NCI-H526 (cell line): ENCODE measurements at places on chromosomes 6 and 20.

GRCh38 chr20:59772373-59772705, 161.1 kb downstream of the SYCP2 start:
- DNase-seq, result no peak

DNA sequence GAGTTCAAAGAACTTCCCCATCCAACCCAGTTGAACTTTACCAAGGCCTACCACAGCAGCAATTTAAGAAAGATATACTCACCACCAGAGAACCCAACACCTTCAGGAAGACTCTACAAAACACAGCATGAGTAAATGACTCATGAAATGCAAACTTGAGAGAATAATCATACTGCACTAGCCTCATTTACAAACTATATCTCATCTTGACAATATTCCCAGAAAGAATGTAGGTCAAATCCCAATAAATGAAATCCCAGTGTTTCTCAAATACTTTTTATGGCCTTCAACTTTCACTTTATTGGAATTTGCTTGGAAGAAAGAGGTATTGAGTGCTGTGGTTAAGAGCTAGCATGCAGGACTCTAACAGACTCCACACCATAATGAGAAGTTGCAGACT, 60.0 kb downstream of the FYN start:
- no peak for DNase-seq

DNA sequence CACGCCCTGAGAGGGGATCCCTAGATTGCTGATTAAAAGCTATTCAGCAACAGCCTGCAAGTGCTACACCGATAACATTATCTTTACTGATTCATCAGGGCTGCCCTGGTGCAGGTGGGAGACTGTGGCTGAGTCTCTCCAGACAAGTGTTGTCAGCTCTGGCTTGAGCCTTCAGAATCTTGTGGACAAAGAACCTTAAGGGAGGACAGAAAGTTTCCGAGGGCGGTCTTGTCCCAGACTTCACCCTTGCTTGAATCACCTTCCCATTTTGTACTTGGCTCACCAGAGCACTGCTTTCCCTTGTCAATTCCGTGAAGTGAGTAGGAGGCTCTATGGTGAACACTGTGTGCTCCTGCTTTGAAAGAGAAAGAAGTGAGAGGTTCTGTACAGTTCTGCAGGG, 88.6 kb upstream of the PCSK2 start:
- no peak for DNase-seq

DNA sequence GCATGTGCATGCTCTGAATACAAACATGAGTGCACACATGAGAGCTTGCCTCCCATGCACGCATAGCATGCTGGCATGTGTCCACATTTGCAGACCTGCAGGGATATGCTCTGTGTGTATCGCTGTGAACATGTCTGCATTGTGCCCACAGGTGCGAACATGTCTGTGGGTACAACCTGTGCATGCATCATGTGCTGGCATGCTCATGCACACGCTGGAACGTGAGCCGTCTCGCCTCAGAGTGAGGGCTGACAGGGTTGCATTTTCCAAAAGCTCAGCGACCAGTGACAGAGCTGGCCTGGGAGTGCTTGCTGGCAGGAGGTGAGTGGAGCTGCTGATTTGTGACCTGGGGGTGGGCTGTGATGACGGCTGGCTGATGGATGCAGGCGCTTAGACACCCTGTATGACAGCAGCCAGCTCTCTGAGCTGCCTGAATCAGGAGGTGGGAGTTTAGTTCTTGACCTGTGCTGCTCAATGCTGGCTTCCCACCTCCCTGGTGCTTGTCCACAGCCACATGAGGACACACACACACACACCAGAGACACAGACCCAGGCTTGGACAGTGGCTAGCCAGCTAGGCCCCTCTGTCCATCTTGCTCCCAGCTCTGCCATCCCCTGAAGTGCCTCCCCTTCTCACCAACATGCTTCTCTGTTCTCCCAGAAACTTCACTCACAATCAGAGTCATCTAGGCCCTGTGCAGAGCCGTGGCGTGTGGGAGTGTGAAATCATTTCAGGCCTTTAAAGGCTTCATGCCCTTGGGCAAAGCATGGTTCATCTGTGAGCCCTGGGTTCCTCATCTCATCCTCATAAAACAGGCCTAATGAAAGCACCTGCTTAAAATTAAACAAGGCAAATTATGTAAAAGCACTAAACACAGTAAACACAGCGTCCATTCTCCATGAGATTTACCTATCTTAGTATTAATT, 51.4 kb downstream of the CD40 start:
- DNase-seq, result peak; percentile 87

DNA sequence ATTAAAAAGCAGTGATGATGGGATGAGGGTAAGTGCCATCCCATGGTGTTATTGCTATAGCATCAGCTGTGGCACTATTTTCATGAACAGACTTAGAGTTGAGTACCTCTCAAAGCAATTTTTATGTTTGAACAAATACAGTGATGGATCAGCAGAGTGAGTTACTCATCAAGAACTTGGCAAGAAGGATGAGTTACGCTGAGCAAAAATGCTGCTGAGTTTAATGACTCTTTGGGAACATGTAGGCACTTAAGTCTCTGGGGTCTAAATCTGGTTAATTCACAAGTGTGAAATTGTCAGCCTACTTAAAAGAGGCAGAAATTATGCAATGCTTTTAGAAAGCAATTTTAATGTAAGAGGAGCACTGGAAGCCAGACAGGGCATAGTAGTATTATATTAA, 78.5 kb upstream of the AHI1 start:
- no peak for DNase-seq

GRCh38 chr6:53342217-53342616, 6.5 kb downstream of the ELOVL5 start:
- DNase-seq, result no peak

- no peak for DNase-seq
These were observed 400.0 kb upstream of the HTR1E start for GRCh38 chr6:86537292-86537861.

DNA sequence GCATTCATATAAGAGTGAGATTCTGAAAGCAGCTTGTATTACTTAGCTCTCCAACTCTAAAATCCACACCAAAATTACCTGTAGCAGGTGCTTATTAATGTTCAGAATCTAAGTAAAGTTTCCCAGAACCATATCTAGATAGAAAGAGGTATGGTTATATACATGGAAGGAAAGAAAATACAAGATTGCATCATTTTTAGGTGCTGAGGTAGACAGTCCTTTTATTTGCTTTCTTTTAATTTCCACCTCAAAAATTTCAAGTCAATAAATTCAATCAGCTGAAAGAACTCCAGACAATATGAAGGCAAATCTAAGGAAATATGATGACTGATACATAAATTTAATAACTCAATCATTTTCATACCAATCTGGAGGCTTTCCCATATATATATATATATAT, 521.9 kb downstream of the PKHD1 start:
- DNase-seq, result no peak

DNA sequence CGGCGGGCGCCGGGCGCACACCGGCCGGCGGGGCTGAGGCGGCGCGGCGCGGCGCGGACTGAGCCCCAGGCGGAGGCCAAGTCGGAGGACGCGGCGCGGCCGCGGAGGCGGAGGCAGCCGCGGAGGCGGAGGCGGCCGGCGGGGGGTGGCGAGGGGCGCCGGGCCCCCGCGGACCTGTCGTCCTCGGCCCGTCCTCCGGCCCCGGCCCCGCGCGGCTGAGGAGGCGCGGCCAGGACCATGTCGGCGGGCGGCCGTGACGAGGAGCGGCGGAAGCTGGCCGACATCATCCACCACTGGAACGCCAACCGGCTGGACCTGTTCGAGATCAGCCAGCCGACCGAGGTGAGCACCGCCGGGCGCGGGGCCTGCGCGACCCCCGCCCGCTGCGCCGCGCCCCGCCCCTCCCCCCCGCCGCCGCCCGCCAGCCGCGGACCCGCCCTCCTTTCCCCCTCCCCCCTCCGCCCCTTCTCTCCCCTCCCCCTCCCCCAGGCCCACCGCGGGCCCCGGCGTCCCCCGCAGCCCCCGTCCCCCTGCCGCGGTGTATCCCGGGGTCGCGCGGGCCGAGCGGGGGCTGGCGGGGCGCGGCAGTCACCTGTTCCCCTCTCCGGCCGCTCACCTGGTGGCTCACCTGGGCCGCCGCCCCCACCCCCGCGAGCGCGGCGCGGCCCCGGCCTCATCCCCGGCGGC, at the start of gene AFDN:
TSS of gene AFDN (plus strand) at position 16 of the 687 bp plus-strand sequence. CDS start at position 238, 222 bp downstream.
- peak; percentile 82 for DNase-seq

GRCh38 chr20:23326774-23327173, 23.8 kb upstream of the NXT1 start:
- DNase-seq, result no peak

DNA sequence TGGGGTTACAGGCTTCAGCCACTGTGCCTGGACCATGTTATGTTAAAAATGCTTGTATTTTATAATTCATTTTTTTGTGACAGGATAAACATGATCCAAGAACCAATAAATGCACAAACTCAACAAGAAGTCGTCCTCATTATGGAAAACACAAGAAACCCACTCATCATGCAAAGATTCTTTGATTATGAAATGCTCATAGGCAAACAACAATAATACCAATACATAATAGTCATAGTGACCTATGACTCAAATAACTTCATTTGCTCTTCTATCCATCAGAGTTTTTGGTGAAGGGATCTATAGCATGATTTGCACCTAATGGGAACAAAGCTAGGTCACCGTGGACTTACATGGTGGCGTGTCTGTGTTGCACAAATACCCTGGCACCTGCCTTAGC, 217.1 kb upstream of the THEMIS start:
- no peak for DNase-seq

DNA sequence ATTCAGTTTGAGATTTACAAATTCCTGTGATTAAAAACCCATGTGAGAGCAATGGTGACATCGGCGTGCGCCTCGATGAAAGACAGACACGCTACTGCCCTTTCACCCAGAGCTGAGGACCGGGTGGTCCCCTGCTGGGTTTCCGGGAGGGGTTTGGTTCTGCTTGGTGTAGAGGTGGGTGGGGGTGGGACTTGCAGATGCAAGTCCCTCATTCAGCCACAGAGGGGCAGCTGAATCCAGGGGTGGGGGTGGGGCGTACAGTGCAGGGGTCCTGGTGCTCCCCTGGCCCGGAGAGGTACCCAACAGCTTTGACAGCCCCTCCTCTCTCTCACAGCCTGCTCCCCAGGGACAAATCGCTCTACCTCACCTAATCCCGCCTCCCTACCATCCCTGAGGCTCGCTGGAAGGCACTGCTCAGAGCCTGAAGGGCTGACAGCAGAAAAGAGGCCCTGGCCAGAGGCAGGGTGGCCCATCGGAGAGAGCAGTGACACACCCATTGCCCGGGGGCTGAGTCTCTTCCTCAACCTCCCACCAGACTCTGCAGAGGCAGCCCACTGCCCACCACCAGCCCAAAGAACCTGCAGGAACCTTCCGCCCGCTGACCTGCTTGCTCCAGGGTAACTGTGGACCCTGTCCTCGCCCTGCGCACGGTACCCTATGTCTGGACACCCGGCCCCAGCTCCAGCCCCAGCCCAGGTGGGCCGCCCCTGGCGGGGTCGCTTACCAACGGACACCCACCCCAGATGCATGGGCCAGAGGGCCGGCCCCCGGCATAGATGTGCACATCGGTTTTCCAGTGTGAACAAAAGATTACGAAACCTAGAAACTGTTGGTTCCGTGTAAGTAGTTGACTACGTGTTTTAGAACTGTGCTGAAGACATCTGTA, 118.4 kb downstream of the JPH2 start:
- no peak for DNase-seq

DNA sequence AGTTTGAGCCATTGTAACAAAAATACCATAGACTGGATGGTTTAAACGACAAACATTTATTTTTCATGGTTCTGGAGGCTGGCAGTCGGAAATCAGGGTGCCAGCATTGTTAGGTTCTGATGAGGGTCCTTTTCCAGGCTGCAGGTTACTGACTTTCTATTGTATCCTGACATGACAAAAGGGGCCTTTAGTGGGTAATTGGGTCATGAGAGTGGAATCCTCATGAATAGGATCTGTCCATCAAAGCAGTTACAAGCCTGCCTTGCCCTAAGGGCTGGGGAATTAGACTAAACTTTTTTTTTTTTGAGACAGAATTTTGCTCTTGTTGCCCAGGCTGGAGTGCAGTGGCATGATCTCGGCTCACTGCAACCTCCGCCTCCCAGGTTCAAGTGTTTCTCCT, 347.9 kb upstream of the TSHZ2 start:
- no peak for DNase-seq

DNA sequence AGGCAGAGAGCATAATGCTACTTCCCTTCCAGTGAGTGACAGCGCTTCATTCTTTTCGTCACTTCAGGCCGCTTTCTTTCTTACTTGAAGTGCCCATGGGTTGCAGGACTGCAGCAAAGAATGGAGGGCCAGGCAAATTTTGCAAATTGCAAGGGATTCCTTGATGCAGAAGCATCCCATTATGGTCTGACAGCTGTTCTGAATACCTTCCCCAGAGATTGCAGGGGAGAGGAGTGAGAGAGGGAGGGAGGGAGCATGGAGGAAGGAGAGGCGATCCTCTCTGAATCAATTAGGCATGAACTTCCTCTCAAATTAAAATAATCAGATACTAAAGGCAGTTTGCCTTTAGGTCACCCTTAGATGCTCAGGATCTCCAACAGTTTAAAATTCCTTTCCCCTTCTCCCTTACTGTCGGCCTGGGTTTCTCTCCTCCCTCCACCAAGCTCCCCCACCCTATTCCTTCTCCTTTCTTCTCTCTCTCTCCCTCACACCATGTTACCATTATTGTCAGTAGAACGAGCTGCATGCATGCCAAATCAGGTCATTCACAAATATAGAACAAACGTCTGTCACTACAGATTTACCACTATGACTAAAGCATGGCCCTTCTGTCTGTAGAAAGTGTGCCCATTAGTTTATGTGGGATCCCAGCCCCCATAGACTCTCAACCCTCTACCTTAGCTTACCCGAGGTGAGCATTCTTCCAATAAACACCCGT, 289.2 kb downstream of the CD83 start:
- DNase-seq, result no peak
